ENCODE measurements at places on chromosomes 5 and 9. TPM values are rescaled to one million over a fixed set of nuclear protein-coding genes. Genes with fewer than 3 reads are reported as not detected.

LTC4S gene
- 5.9 TPM for polyA plus RNA-seq

SIT1 gene
- not detected for polyA plus RNA-seq

FRMD3 gene
- 11.1 TPM for polyA plus RNA-seq

CCDC69 gene
- polyA plus RNA-seq, result not detected

APBA1 gene
- 10.9 TPM for polyA plus RNA-seq

PCDHB3 gene
- 4.9 TPM for polyA plus RNA-seq

IGFBPL1 gene
- polyA plus RNA-seq, result 372 TPM

ACTBL2 gene
- polyA plus RNA-seq, result not detected

LRRC19 gene
- not detected for polyA plus RNA-seq

IRX1 gene
- 0.34 TPM for polyA plus RNA-seq

CTSV gene
- polyA plus RNA-seq, result 0.32 TPM

ACOT12 gene
- 3.0 TPM for polyA plus RNA-seq

HAPLN1 gene
- 0.10 TPM for polyA plus RNA-seq

C9 gene
- polyA plus RNA-seq, result not detected

CHMP5 gene
- polyA plus RNA-seq, result 286 TPM

RALGDS gene
- 253 TPM for polyA plus RNA-seq

EMB gene
- 10.8 TPM for polyA plus RNA-seq

WDR31 gene
- polyA plus RNA-seq, result 0.59 TPM

NKD2 gene
- 7.2 TPM for polyA plus RNA-seq

ADAMTS6 gene
- polyA plus RNA-seq, result 0.58 TPM

LRRC70 gene
- polyA plus RNA-seq, result 1.5 TPM

KCNN2 gene
- 1.6 TPM for polyA plus RNA-seq

IFNK gene
- not detected for polyA plus RNA-seq

PHF24 gene
- 1.8 TPM for polyA plus RNA-seq

LCN1 gene
- polyA plus RNA-seq, result not detected

SNCB gene
- 12.5 TPM for polyA plus RNA-seq

ZNF608 gene
- polyA plus RNA-seq, result 32.4 TPM

IL3 gene
- not detected for polyA plus RNA-seq

CBY3 gene
- not detected for polyA plus RNA-seq

TGFBI gene
- 0.90 TPM for polyA plus RNA-seq

PRLR gene
- polyA plus RNA-seq, result 0.50 TPM

NMUR2 gene
- polyA plus RNA-seq, result not detected

SPINK7 gene
- not detected for polyA plus RNA-seq

NR5A1 gene
- 2.4 TPM for polyA plus RNA-seq

LCP2 gene
- polyA plus RNA-seq, result not detected

DOCK2 gene
- 0.15 TPM for polyA plus RNA-seq

PAPPA gene
- 0.40 TPM for polyA plus RNA-seq

TAF11L5 gene
- polyA plus RNA-seq, result not detected

EQTN gene
- polyA plus RNA-seq, result not detected

DRD1 gene
- 0.72 TPM for polyA plus RNA-seq

CTXN3 gene
- 1.0 TPM for polyA plus RNA-seq

ESM1 gene
- not detected for polyA plus RNA-seq

CCDC180 gene
- polyA plus RNA-seq, result 5.7 TPM

SV2C gene
- polyA plus RNA-seq, result 0.88 TPM

PCDHGC4 gene
- 4.3 TPM for polyA plus RNA-seq

SPINK6 gene
- not detected for polyA plus RNA-seq

ZNF474 gene
- polyA plus RNA-seq, result 0.14 TPM

TMC1 gene
- polyA plus RNA-seq, result not detected

MARVELD2 gene
- polyA plus RNA-seq, result not detected

ANKH gene
- polyA plus RNA-seq, result 9.9 TPM

EXOC3 gene
- polyA plus RNA-seq, result 33.6 TPM

MSX2 gene
- polyA plus RNA-seq, result not detected

PCDHGB6 gene
- 29.2 TPM for polyA plus RNA-seq

FOXI1 gene
- polyA plus RNA-seq, result not detected

PCDHGA9 gene
- polyA plus RNA-seq, result not detected

IFNE gene
- not detected for polyA plus RNA-seq

AQP7 gene
- not detected for polyA plus RNA-seq

All from neural cell (in vitro differentiated cells).